Stimulated activated CD8-positive, alpha-beta memory T cell treated with anti-CD3 and anti-CD28 coated beads, Interleukin-4, amount 100 ng/mL, for 48 hours (primary cell): ENCODE measurements at places on chromosomes 12 and 14.

DNA sequence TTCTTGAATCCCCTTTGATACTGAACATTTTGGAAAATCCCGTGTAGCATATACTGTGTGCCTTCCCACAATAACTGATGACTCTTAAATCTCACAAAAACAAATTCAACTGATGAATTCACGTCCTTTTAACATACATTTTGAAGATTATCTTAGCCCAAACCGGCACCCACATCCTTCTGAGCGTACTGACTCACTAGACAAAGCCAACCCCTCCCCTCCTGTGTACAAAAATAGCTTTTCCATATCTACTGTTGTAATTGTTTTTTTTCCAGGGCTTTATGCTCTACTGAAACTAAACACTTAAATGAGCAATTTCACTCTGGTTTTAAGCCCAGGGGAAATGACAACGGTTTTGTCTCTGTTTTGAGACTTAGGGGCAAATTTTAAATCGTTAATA lies 109.4 kb upstream of the ATF7IP start:
- DNase-seq, result peak; percentile 48

- DNase-seq, result no peak
Measured at GRCh38 chr12:68139941-68140340, 19.6 kb downstream of the IFNG start.

DNA sequence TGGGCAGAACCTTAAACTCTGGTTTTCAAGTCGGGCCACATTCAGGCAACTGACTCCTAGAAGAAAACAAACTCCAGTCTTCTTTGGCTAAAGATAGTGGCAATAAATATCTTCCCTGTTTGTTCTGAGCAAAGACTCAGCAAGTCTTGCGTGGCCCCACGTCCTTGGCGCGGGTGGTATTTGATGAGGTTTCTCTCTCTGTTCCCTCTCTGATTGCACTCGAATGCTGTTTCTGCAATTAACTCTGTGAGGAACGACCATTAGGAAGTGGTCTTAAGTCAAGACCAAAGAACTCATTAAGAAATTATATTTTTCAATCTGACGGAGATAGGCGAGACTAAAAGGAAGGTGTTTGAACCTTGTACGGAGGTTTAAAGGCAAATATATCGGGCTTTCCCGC lies 177.6 kb downstream of the TMEM132C start:
- DNase-seq, result no peak

DNA sequence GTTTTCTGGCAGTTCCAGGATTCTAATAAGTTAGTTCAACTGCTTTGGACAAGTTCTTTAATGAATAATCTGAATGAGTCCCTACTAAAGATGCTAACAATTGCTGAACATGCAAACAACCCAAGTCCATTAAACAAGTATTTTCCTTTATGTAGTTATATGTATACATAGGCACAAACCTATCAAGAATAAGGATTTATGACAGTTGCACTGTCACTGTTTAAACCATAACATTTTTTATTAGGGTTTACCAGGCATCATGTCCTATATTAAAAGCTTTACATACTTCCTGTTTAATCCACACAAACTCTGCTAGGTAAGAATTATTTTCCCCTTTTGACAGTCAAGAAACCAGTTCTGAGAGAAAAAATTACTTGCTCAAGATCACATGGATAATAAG lies 31.9 kb upstream of the COCH start:
- DNase-seq, result no peak

- peak; percentile 75 for DNase-seq
Measured at GRCh38 chr12:6285063-6285477, 25.4 kb upstream of the PLEKHG6 start.

- no peak for DNase-seq
Measured at GRCh38 chr12:14873440-14874185, 12.0 kb downstream of the MGP start.

DNA sequence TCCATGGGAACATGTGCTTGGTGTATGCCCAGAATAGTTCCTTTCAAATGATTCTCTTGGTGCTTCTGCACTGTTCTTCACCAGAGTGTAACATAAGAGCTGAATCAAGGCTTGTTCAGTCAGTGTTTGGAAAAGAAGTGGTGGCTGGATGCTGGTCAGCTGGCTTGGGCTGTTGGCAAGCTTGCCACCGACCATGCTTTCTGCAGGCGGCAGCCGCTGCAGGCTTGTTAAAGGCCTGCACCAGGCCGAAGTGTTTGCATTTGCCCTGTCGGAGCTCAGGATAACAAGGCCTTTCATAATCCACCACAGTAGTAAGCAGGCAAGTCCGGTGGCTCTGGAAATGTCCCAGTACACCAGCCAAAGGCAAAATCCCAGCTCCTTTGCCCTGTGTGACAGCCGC lies 26.9 kb downstream of the DAAM1 start:
- DNase-seq, result no peak

GRCh38 chr12:104189915-104190555 lies 25.5 kb upstream of the TXNRD1 start:
- DNase-seq, result no peak

GRCh38 chr12:49283541-49284429 lies 11.2 kb upstream of the PRPH start:
- DNase-seq, result no peak

- no peak for DNase-seq
Measured at GRCh38 chr12:40098406-40099145, 7.3 kb downstream of the SLC2A13 start.

DNA sequence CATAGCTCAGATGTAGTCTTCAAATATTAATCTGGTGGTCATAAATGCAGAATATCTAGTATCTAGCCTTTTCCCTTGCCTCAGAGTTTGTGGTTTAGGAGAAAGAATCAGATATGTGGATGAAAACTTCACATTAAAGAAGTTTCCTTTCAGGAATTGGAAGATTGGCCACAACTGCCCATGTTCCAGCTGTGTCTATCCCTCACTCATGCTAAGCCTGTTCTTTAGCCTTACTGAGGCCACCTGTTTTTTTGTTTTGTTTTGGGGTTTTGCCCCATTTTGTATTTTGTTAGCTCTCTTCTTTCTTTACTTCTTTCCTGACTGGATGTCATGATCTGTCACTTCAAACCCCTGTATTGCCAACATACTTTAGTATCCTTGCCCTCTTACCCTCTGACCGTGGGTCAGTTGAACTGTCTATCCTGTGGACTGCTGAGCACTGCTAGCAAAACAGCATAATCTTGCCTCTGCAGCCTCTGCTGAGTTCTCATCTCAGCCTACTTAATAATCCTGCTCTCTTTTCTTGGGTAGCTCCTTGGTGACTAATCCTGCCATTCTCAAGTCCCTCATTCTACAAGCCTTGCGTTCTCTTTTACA lies 22.0 kb upstream of the CCT2 start:
- no peak for DNase-seq

GRCh38 chr12:6962285-6963015 lies 8.0 kb downstream of the PHB2 start:
- no peak for DNase-seq

DNA sequence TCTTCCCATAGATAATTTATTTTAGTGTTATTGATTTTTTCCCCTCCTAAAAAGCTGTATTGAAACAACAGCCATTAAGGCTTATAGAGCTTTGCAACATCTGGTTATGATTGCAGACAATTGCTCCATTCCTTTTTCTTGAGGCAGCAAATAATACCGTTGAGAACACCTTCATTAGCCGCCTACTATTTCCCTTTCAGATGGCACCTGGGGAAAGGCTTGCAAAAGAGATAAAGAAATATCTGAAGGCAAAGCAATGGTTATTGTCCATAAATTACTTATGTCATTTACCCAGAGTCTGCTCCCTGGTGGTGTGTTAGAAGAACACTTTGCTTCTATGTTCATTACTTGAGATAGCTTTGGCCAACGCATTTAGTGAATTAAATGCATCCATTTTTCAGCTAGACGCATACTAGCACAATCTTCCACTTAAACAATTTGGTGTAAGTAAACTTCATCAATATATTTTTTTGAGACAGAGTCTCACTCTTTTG lies 377.8 kb downstream of the KCNH5 start:
- DNase-seq, result no peak

GRCh38 chr12:47391566-47391965 lies 311.8 kb upstream of the AMIGO2 start:
- DNase-seq, result peak; percentile 80

DNA sequence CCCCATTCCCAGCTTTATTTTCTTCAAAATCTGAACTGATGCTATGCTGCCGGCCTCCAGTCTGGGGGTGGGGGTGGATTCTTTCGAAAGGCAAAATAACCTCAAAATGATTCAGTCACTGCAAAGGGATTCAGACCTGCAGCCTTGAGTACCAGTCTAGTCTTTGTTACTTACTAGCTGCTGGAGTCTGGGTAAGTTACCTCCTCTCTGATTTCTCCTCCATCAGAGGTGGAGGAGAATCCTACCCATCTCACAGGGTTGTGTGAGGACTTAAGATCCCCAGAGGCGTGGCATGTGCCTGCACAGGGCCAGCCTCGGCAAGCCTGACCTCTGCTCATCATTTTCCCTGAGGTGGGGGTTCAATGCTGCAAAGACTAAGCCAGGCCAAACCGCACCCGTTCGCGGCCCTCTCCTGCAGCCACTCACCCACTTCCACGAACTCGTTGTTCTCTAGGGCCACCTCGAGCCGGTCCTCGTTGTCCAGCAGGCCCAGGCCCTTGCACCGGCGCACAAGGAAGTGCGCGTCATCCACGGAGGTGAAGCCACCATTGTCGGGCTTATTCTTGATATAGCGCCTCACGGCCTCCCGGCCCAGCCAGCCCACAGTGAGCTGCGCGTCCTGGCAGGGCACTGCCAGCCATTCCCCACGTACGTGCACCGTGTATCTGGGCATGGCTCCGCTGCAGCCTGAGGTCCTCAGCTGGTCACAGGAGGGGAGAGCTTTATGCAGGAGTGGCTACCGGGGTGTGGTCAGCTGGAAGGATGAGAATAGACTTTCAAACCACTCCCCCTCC lies 709 bp downstream of the HAL start:
- DNase-seq, result no peak

GRCh38 chr12:64335886-64336466 lies 54.6 kb downstream of the C12orf56 start:
- no peak for DNase-seq

DNA sequence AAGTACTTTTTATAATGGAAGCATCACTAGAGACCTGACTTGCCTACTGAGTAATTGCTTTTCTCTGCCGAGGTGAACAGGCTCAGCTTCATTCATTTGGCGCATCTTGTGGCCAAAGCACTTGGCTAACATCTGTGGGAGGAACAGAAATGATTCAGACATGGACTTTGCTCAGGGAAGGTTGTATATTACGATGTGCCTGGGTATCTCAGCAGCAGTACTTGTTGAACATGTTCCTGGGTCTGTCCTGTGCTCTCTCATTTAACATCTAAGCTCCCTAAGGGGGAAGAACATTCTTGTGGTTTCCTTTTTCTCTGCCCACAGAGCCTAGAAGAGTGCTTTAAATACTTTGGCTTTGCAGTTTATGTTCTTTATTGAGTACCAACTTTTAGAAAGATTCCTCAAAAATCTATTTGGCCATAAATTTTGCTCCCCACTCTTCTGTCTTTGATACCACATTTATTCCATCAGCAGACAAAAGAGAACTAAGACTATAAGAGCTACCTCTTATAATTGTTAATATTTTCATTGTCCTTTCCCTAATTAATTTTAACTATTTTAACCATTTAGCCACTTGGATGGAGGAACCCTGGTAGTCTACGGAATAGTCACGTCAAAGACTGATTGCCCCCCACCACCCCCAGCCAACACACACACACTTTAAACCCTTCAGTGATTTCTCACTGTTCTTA lies 101.2 kb upstream of the EGLN3 start:
- DNase-seq, result no peak

DNA sequence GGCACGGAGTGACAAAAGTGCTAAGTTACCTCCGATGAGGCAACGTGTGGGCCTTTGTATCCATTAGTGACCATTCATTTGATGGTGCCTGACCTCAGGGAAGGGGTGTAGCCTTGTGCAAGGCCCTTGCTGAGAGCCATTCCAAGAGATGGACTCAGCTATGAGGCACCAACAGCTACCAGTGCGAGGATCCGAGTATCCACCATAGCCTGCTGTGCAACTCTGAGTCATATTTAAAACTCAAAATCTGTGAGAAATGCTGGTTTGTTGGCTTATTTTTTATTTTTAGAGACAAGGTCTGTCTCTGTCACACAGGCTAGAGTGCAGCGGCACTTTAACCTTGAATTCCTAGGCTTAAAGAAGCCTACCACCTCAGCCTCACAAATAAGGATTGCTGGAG lies 25.1 kb upstream of the WNK1 start:
- DNase-seq, result no peak

DNA sequence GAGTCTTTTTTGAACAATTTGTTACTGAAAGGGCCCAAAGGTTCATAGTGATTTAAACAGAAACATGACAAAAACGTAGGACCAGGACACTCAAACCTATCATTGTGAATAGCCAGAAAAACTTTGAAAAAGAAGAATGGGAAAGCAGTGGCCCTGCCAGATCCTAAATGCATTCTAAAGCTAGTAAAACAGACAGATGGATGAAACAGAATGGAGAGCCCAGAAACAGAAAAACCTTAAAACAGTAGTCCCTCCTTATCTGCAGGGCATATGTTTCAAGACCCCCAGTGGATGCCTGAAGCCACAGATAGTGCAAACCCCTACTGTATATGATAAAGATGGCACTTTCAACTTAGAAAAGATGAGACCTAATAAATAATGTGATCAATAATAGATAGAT lies 93.7 kb downstream of the KICS2 start:
- DNase-seq, result no peak

DNA sequence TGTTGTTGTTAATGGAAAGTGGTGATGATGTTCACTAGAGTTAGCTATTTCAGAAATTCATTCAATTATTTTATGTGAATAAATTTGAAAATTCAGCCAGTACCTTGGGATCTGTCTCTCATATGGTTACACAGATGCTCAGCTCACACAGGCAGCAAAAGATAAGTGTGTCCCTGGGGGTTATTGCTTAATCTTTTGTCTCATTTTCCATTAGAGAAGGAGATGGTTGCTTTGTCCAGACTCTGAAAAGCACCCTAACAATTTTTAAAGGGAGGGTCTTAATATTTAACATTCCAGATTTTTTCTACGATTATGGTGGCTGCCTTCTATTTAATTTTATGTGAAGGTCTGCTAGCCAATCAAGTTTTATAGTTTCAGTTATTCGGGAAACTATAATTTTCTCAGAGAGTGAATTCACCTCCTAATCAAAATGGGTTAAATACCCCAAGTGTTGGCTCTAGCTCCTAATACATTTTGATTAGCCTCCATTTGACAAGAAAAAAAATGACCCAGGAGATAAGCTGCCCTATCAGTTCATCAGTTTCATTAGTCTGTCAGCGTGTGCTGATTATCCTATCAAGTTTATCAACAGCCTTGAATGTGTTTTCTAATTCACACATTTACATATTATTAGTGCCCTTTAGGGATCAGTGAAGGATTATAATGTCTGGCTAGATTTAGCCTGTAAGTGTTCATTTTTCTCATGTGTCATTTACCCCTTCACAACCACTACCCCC lies 282.1 kb downstream of the TMTC2 start:
- no peak for DNase-seq

- no peak for DNase-seq
Measured at GRCh38 chr12:52313926-52314325, 7.3 kb downstream of the KRT83 start.

DNA sequence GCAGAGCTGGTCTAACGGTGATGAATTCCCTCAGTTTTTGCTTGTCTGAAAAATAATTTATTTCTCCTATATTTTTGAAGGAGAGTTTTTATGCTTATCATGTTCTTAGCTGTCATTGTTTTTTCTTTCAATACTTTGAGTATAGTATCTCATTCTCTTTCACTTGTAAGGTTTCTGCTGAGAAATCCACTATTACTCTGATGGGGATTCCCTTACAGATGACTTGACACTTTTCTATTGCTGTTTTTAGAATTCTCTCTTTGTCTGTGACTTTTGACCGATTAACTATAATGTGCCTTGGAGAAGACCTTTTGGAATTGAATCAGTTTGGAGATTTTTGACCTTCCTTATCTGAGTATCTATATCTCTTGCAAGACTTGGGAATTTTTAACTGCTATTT lies 139.6 kb downstream of the PRKD1 start:
- no peak for DNase-seq
